Fibroblast of villous mesenchyme (primary cell): ENCODE measurements at places on chromosomes 13 and 19. TPM values are rescaled to one million over a fixed set of nuclear protein-coding genes. Genes with fewer than 3 reads are reported as not detected.
A peak's percentile ranks its signal among the peaks of the same experiment; 100 is the strongest.

ZNF284 gene
- total RNA-seq, result 3.2 and 3.9 TPM in 2 replicates

DNA sequence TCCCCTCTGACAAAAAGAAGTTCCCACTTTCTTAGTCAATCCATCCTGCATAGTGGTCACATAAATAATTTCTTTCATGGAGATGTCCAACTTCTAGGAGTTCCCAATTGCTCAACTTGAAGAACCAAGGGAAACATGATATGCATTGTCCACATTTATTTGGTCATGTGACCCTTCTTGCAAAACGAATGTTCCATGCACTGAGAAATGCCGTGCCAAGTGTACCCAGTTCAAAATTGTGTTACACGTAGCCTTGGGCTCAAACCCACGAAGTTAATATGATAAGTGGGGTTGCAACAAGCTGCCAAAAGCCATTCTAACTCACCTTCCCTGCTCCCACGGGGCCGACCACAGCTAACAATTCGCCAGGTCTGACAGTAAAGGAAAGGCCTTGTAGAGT, 113.1 kb downstream of the ABCC4 start:
- no peak for DNase-seq

DNA sequence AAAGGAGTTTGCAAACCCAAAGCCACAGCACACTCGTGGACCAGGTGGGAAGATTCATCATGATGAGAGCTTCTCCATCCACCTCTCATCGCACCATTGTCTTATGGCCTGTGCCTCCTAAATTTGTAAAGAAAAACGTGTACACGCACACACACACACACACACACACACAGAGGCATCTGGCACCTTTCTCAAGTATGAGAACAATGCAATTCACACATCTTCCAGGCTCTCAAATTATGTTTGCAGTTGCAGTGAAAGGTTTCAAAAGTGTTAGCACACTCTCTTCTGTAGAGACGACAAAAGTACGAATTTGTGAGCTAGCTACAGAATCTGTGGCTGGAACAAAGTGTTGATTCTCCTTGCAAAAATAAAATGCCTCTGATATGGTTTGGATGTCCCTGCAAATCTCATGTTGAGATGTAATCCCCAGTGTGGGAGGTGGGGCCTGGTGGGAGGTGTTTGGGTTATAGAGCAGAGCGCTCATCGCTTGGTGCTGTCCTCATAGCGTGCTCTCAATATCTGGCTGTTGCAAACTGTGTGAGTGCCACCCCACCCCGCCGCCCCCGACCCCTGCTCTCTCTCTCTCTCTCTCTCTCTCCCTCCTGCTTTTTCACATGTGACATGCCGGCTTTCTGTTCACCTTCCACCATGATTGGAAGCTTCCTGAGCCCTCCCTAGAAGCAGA, 21.8 kb upstream of the RAB20 start:
- DNase-seq, result no peak

DNA sequence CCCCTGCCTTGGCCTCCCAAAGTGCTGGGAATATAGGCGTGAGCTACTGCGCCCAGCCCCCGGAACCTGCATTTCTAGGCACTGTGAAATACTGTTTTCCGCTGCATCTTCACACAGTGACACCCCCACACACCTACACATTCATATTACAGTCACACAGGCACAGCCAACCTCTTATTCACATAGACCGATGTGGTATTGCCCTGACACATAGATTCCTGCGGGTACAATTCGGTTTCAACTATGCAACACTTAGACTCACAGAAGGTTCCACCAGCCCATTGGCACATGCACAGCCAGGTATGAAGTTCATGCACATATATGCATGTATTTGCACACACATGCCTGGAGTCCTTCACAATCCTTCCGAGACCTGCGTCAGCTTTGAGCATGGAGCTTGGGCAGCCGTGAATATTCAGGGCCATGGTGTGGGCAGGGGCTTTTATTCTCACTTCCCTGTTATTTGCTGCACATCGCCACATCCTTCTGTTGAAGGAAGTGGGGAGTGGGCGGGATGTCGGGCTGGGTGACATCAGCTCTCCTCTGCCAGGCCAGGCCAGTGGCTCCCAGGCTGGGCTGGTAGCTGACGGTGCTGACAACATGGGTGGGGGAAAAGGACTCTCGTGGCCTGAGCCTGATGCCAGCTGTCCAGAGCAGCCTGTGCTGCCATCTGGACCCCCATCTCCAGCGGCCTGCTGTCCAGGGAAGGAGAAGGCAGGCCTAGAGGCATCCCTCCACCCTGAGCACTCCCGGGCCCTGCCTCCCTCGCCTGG, 5.4 kb upstream of the CDC37 start:
- DNase-seq, result no peak

GRCh38 chr13:93411186-93411680, 184.6 kb downstream of the GPC6 start:
- no peak for DNase-seq

GRCh38 chr19:21483589-21484170, 21.7 kb upstream of the ZNF429 start:
- DNase-seq, result peak; percentile 52

- peak; percentile 98 for DNase-seq
These were observed 81.2 kb downstream of the STARD13 start for GRCh38 chr13:33204130-33204927.

RETN gene
- not detected in 2 replicates for total RNA-seq

GRCh38 chr19:18074192-18074591, 12.5 kb downstream of the IL12RB1 start:
- no peak for DNase-seq

GRCh38 chr19:46746281-46747057, at the start of gene STRN4:
Gene STRN4, minus strand, starts transcription at chr19:46746450. Its CDS starts 20 bp downstream, at chr19:46746430.
- DNase-seq, result peak; percentile 36

CIC gene
- 23.7 and 26.7 TPM in 2 replicates for total RNA-seq

CPB2 gene
- not detected in 2 replicates for total RNA-seq

PRTN3 gene
- total RNA-seq, result not detected in 2 replicates

GRCh38 chr13:69617587-69617986, 490.0 kb upstream of the ATXN8OS start:
- no peak for DNase-seq

GEMIN7 gene
- total RNA-seq, result 16.0 and 24.2 TPM in 2 replicates

DNA sequence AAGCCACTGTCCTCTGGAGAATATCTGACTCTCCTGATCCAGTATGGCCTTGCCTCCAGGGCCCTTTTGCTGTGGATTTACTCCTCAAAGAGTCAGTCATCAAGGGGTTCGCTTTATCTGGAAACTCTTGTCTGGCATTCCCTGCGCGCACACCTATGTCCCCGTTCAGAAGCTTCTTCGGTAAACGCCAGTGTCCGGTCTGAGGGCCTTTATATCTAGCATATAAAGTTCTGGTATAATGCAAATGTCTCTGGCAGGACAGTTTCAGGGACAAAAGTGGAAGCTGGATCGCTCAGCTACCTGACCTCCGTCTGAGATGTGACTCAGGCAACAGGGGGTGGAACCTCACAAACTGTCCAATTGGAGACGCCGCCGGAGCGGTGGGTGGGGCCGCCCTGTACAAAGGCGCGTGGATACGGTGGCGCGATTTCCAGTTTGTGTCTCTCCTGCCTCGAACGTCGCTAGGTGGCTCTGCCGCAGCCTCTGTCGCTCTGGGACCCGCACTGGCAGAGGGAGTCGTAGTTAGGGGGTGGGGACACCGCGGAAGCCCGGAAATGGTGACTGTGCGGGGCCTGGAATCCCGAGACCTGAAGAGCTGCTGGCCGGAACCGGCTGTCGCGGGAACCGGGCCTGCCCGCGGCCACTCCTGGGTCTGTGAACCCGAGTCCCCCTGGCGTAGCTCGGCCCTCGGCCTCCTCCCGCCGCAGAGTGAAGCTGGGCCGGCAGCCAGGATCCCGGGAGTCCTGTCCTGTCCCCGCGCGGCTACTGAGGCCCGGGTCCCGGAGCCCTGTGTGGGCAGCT, 10.6 kb upstream of the ZNF709 start:
- peak; percentile 82 for DNase-seq

SYNGR4 gene
- not detected in 2 replicates for total RNA-seq

DNA sequence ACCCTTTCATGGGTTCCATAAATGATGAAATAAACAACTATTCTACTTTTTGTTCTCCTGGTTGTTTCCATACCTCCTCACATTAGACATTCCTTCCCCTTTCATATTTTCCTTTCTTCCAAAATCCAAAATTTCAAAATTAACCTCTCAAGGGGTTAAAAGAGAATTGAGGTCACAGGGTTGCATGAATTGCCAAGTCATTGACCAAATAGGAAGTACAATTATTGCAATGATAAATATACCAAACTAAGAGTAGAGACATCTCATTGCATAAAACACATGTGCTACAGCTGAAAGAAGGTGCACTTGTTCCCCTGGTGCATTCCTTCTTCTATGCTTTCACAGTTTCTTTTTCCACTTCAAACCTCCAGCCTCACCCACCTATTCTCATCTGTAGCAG, 136.1 kb downstream of the KCTD12 start:
- no peak for DNase-seq

BBC3 gene
- 6.0 and 14.2 TPM in 2 replicates for total RNA-seq

- DNase-seq, result no peak
These were observed 23.5 kb upstream of the LAIR1 start for GRCh38 chr19:54387991-54388801.

- no peak for DNase-seq
These were observed 401.6 kb downstream of the COG6 start for GRCh38 chr13:40056898-40057619.

GRCh38 chr19:19510432-19510831, 4.9 kb downstream of the TSSK6 start:
- no peak for DNase-seq

ZNF667 gene
- 0.97 and 2.6 TPM in 2 replicates for total RNA-seq

GRCh38 chr13:111898956-111899713, 167.8 kb upstream of the SOX1 start:
- no peak for DNase-seq

DNA sequence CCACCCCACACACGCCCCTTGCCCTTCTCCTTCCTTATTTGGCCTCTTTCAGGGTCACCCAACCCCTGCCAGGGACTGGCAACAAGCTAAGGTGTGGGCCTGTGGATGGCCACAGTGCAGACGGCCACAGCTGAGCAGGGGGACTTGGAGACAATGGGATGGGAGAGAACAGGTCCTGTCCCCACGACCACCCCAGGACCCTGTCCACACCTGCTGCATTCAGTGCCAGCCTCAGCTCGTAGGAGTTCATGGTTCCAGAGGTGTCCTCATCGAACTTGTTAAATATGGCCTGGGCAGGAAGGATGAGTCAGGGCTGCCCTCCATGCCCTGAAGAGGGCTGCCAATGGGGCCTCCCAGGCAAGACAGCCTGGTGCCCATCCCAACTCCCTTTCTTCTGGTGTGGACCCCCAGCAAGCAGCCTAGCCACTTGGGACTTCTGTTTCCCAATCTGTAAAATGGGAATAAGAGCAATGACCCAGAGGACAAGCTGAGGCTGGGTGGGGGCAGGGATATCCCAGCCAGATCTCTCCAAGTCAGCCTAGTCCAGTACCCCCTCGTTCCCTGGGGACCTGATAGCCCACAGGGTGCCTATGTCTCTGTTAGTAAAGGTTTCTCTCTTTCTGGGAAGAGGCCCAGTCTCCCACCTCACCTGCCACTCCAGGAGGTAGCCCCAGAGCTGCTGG, 10.6 kb downstream of the CAPN12 start:
- DNase-seq, result no peak

- peak; percentile 24 for DNase-seq
These were observed 13.4 kb downstream of the SERP2 start for GRCh38 chr13:44386913-44387556.

GRCh38 chr19:41711376-41712261, 3.2 kb downstream of the CEACAM5 start:
- no peak for DNase-seq

ADAT3 gene
- 3.9 and 4.5 TPM in 2 replicates for total RNA-seq

- no peak for DNase-seq
These were observed 50.3 kb upstream of the VSTM2B start for GRCh38 chr19:29475469-29475868.

CGB5 gene
- 0.32 TPM in 1 of 2 replicates, not detected in the other for total RNA-seq

NCAN gene
- under 0.01 TPM in 1 of 2 replicates, not detected in the other for total RNA-seq

GRCh38 chr13:46683676-46684260, 113.2 kb downstream of the ESD start:
- DNase-seq, result peak; percentile 33

TEKTIP1 gene
- total RNA-seq, result not detected in 2 replicates

GRCh38 chr13:29428310-29429181, 166.9 kb downstream of the SLC7A1 start:
- DNase-seq, result peak; percentile 17

DGKH gene
- 16.0 and 16.4 TPM in 2 replicates for total RNA-seq

DNA sequence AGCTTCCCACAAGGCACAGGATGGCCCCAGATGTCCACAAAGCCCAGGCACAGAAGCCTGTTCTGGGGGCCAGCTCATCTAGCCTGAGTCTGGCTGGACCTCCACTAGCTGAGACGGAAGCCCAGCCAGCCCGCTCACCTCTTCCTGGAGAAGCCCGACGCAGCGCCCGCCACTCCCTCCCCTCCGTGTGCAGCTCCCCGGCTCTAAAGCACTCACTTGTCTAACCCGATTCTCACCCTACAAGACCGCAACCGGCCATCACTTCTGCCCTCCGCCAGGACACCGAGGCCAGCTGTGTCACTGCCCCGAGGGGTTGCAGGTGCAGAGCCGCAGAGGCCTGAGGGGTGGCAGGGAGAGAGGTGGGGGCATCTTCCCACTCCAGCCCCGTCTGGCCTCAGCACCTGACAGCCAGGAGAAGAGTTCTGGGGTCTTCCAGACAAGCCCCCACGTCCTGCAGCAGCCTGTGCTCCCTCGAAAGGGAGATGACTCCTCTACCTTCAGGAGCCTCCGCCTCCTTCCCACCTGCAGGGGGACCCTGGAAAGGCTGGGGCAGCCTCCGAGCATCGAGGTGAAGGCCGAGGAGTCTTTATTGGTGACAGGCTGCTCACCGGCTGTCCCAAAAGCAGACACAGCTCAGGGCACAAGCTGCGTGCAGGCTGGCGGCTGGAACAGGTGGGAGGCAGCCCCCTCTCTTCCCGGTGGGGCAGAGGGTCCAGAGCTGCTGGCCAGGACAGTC, 5.9 kb upstream of the DIRAS1 start:
- DNase-seq, result no peak

- peak; percentile 29 for DNase-seq
These were observed 522.6 kb downstream of the RFC3 start for GRCh38 chr13:34340534-34340933.

PDE4C gene
- total RNA-seq, result under 0.01 and 0.32 TPM in 2 replicates

DNA sequence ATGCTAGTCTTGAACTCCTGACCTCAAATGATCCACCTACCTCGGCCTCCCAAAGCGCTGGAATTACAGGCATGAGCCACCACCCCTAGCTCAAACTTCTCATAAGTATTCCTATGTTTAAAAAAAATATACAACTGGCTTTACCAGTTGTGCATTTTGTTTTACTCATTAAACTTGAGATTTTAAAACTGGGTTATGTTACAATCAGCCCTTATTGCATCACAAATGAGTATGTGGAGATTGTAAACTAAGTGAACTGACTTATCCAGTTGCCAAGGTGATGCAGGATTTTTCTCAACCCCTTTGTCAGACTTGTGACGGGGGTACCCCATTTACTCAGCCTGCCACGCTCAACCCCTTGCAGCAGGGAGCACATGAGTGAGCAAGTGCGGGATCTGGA, 14.4 kb upstream of the GTF2F2 start:
- peak; percentile 82 for DNase-seq

ZFP36 gene
- 5.8 and 8.6 TPM in 2 replicates for total RNA-seq

GRCh38 chr19:13621413-13621812, 115.1 kb upstream of the CACNA1A start:
- DNase-seq, result peak; percentile 80

POLR2I gene
- total RNA-seq, result 26.8 and 44.5 TPM in 2 replicates
